ENCODE measurements at places on chromosomes 7 and 10.

- no peak for DNase-seq
Measured at GRCh38 chr7:80775482-80775881, 137.0 kb downstream of the CD36 start.

GRCh38 chr7:155869784-155870076 is 57.5 kb upstream of the SHH start:
- DNase-seq = no peak

DNA sequence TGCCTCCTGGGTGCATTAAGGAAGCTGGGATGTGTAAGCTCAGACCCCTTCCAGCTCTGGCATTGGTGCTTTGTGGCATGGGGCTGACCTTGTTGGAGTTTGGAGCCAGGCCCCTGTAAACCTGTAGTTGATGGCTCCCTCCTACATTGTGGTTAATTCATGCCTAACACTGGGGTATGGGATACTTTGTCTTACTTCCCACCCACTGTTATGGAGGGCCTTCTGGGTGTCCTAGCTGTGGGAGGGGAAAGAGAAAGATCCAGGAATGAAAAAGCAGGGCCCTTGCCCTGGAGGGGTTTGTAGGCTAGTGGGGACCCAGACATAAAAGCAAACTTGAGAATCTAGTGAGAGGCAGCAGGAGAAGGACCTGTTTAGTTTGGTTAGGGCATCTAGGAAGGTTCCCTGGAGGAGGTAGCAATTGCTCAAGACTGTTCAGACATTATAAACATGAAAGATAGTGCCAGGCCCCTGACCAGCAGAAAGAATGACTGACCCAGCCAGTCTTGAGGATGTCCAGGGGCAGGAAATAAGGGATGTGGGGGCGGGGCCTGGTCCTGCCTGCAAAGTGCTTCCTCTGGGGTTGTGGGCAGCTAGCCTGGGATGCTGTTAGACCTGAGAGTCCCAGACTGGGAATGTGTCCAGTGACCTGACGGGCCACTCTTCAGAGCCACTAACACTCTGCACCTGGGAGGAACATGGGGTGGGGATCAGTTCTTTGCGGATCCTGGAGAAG is 6.6 kb downstream of the ADAMTS14 start:
- DNase-seq = no peak

DNA sequence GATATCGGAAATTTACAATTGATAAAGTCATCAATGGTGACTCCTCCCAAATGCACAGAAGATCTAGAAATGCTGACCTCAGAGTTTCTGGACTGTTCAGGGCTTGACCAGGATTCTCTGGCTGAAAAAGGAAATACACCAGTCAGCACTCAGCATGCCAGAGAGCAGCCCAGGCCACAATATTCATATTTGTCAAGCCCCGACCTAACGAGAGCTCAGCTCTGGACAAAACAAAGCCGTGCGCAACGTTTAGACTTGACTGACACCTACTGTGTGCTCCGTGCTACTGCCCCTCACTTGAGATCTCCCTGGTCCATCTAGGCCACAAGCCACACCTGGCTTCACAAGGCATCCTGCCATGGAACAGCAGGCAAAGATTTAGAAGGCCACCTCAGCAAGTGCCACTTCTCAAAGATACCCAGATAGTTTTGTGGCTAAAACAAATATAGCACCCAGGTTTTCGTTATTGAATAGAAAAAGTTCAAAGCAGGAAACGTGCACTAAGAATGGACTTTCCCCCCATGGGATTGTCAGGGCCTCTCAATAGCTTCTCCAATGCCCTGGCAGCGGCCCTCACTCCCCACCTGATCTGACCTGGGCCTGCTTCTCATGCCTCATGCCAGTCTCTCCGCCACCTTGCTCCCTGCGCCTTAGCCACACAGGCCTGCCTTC is 218.3 kb downstream of the FAM107B start:
- no peak for DNase-seq

- no peak for DNase-seq
Measured at GRCh38 chr10:119031496-119032059, 2.1 kb downstream of the NANOS1 start.

DNA sequence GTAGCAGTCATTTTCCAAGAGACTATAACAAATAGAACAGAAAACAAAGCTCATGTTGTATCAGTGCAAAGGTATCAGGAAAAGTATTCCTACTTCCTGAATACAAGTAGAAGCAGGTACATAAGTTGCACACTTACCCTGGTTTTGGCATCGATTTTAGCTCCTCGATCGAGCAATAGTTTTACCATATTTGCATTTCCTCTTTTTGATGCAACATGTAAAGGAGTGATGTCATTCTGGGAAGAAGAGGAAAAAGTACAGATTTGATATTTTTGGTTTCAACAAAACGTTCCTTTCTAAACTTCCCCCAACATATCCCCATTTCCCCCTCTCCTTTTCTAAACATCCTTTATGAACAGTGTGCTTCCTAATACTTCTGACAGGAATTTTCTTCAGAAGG is 155.1 kb downstream of the ANK3 start:
- no peak for DNase-seq

- peak; percentile 31 for DNase-seq
Measured at GRCh38 chr7:91034459-91035368, 229.5 kb upstream of the FZD1 start.

DNA sequence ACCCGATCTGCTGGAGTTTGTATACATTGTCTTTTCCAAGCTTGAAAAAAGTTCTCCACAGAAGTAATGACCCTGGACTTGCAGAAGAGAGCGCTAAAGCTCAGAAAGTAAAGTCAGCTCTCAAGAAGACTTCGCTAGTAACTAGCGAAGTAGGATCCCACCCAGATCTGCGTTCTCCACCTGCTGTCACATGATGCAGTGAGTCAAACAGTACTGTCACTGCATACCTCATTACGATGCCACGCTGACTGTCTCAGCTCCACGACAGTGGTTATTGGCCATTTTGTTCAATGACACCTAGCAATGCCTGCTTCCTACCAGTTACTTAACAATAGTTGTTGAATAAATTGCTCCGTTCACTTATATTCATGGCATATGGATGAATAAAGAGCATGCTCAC is 29.7 kb upstream of the SEC61G start:
- DNase-seq = peak; percentile 67

- DNase-seq = peak; percentile 7
Measured at GRCh38 chr7:124856299-124856888, 73.2 kb downstream of the POT1 start.

- DNase-seq = no peak
Measured at GRCh38 chr10:79615577-79615976, 4.8 kb downstream of the SFTPA1 start.

- no peak for DNase-seq
Measured at GRCh38 chr10:110214371-110214826, 7.0 kb downstream of the MXI1 start.

GRCh38 chr7:2941216-2941859 is 97.2 kb upstream of the GNA12 start:
- DNase-seq = no peak

- no peak for DNase-seq
Measured at GRCh38 chr7:55375237-55375636, 10.1 kb downstream of the LANCL2 start.

DNA sequence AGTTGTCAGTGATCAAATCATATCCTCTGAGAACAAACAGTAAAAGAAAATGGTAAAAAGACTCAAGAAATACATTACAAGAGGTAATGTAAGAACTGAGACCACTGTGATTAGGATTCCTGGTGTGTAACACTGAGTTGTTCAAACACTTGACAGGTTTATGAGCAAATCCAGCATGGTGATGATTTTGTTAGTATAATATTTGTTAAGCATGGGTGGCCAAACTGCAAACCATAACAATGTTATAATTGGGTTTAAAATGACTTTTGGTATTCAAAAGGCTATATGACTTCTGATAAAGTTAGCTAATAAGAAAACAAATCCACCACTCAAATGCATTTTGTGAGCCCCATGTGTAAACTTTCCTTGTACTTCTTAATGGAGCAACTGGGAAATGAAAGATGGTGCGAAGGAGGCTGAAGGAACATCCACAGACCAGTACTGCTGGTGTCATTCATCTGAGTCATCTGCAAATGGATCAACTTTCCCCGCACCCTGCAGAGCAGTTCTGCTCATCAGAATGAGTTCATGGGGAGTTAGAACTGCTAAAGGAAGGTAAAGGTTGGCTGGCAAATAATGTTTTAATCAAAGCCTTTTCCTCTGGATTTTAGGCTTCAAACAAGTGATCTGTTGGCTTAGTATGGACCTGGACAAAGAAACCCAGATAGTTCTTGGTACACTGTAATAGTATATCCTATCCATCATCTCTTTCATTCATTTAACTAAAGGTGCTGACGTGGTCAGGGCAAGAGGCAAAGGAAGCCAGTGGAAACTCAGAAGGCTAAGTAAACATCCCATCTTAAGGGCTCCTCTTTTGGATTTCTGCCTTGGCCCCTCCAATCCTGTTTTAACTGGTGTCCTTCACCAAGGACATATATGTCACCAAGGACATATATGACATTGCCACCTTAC is 45.0 kb downstream of the AFAP1L2 start:
- no peak for DNase-seq

DNA sequence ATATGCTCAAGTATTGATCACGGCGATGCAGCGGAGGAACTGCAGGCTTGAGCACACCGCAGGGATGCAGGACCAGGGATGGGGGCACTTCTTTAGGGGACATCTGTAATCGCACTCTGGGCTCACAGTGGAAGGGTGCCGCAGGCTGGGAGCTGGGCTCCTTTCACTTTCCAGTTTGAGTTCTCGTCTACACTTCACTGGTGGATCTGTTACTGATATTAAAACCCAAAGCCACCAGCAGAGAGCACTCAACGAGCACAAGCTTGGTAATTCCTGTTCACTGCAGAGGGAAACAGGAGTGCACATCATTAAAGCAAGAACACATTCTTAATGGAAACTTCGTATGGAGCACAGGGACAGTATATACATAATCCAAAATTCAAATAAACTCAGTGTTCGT is 91.3 kb downstream of the PARD3 start:
- no peak for DNase-seq

DNA sequence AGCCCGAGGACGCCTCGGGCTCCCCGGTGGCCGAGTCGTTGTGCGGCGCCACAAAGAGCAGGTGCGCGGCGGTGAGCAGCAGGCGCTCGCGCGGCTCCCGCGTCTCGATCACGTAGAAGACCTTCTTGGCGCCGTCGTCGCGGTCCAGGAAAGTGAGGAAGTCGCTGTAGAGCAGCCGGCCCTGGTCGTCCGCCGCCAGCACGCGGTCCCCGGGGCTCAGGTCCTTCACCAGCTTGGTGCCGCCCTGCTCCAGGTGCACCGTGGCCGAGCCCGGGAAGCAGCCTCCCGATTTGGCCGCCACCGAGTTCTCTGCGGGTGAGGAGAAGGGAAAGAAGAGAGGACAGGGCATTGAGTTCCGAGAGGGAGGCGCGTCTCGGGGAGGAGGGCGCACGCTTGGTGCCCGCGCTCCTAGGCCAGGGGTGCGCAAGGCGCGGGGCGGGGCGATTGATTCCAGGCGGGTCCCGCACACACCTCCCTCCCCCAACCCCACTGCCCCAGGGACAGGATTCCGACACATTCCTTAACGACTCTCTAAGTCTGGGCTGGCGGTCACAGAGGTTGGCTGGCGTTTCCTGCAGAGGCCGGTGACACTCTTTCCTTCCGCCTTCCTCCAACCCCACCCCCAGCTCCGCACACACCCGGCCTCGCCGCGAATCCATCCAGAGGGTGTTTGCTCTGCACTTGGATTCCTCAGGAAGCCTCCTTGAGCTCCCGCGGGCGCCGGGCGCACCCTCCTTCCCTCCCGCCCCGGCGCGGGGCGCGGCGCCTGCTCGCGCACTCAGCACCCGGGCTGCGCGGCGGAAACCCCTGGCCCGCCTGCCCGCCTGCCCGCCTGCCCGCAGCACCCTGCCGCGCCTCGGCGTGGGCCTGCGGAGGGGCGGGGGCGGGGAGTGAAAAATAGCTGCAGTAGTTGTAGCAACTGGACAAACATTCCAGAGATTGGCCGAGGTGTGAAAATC is 8.6 kb downstream of the SHH start:
- DNase-seq = no peak

DNA sequence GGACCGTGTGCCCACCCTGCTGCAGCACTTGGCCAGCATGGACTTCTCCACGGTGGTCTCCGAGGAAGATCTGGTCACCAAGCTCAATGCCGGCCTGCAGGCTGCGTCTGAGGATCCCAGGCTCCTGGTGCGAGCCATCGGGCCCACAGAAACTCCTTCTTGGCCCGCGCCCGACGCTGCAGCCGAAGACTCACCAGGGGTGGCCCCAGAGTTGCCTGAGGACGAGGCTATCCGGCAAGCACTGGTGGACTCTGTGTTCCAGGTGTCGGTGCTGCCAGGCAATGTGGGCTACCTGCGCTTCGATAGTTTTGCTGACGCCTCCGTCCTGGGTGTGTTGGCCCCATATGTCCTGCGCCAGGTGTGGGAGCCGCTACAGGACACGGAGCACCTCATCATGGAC is 1.4 kb downstream of the RBP3 start:
- no peak for DNase-seq

- DNase-seq = no peak
Measured at GRCh38 chr7:80681272-80681885, 42.9 kb downstream of the CD36 start.

DNA sequence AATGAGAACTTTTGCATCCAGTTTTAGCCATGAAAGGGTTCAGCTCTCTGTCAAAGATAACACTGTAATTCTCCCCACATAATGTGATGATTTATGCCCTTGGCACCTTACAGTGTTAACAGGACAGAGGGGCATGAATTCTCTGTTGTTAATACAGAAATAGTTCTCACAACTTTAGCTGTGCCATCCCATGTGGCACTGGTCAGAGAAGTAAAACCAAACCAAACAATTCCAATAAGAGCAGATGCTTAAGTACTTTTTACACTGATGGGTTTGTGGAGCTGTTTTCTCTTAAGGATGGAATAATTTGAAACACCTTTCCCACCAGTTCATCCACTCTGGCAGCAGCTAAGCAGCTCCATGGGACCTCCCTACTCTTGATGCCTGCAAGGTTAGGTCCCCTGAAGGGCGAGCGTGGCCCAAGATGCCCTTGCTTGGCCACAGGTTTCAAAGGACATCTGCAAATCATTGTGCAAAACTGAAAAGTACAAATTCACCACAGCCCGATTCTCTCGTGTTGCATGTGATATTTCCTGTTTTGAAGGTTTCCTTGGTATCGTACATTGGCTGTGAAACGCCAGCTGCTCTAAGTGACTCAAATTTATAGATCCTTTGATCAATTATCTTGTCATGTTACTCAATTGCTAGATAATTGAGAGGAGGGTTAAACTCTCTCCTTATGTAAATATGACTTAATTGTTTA is 82.5 kb upstream of the CREB5 start:
- no peak for DNase-seq

- DNase-seq = no peak
Measured at GRCh38 chr7:99762680-99763327, 21.2 kb downstream of the CYP3A4 start.

GRCh38 chr7:107711301-107711700 is 32.6 kb upstream of the CBLL1 start:
- DNase-seq = no peak

- DNase-seq = no peak
Measured at GRCh38 chr7:124723012-124723411, 42.6 kb downstream of the GPR37 start.

Measured in renal cortex interstitium (tissue), 15 donors.